ENCODE measurements at places on chromosomes 1 and 21.

DNA sequence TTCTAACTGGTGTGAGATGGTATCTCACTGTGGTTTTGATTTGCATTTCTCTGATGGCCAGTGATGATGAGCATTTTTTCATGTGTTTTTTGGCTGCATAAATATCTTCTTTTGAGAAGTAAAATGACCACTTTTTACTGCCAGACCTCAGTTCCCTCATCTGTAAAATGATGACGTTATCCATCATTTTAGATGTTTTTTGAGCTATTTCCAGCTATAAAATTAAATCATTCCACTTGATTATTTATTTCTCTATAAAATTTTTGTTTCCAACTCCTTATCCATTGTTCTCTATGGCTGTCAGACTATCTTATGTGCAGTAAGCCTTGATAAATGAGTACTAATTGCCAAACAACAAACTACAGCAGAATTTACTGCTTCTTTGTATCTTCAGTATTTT lies 33.2 kb downstream of the RGS5 start:
- no peak for DNase-seq

- DNase-seq = no peak
Observed at GRCh38 chr21:26118938-26119540, 51.5 kb downstream of the APP start.

- peak; percentile 95 for DNase-seq
Observed at GRCh38 chr1:16625497-16626408, 12.4 kb upstream of the NBPF1 start.

DNA sequence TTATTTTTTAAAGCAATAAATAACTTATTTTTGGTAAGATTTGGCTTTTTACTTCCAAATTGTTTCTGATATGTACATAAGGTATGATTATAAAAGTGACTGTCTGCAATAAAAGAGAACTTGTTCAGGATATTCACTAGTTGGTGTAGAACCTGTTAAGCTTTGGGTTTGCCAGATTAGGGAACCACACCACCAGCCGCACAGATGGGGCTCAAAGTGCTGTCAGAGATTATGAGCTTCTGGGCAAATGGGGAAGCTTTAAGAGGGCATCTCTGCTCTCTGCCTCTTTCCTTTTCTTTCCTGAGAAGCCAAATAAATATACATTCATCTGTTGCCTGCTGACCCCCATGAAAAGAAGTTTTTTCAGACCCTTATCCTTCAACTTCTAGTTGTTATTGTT lies 25.4 kb downstream of the IVNS1ABP start:
- no peak for DNase-seq

DNA sequence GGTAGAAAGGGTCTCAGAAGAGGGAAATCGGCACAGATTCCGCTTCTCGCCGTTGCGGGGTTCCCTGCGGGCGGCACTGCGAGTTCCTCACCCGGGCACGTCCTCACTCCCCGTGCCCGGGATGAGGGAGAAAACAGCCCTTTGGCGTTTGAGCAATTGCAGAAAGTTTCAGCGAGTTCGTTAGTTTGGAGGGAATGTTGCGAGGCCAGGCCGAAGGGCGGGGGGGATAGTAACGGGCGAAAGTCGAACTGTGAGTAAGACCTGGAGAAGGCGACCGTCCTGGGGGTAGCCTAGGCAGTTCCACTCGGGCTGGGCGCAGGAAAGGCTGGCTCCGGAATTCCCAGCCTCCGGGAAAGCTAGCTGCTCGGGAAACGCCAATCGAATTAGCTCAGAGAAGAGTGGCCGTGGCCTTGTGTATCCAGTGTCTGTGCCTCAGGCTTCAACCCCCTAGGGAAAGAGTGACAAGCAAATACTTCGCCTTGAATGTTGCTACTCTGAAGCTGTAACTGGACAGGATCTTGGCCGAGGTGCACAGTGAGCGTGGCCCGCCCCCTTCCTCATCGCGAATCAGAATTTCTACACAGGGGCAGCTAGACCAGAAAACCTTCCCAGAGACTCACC lies 787 bp downstream of the PTGFR start:
- DNase-seq = no peak

DNA sequence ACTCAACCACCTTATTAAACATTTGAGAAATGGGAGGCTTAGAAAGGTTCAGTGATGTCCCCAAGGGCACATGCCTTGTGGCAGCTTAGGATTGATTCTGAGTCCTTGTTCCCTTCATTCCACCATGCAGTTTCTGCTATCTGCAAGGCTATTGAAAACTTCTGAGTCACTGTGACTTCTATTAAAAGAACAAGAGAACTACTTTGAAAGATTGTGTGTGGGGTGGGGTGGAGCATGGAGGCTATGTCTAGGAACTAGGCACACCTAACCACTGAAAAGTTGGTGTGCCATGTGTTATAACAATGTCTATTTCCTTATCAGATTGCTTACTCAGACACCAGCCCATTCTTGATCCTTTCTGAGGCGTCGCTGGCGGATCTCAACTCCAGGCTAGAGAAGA lies 10.8 kb downstream of the MTARC1 start:
- no peak for DNase-seq

DNA sequence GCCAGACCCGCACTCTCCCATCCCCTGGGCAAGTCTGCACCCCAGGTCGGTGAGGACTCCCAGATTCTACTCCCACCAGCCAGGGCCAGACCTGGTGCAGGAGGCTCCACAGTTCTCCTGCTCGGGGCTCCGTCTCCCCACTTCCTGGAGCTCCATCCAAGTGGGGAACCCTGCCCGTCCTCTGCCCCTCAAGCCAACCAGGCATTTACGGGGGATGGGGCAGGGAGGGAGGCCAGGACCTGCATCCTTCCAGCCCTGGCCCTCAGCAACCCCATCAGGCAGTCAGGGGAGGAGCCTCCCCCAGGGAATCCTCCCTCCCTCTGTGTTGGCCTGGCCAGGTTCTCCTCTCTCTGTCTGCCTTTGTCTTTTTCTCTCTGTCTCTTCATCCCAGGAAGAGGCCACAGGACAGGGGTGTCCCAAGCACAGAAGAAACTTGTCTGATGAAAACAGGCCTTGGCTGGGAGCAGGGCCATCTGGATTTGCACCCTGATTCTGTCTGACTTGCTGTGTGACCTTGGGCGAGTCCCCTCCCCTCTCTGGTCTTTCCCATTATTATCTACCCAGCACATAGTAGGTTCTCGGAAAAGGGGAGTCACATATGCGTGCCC lies 18.5 kb upstream of the EPHA2 start:
- no peak for DNase-seq

DNA sequence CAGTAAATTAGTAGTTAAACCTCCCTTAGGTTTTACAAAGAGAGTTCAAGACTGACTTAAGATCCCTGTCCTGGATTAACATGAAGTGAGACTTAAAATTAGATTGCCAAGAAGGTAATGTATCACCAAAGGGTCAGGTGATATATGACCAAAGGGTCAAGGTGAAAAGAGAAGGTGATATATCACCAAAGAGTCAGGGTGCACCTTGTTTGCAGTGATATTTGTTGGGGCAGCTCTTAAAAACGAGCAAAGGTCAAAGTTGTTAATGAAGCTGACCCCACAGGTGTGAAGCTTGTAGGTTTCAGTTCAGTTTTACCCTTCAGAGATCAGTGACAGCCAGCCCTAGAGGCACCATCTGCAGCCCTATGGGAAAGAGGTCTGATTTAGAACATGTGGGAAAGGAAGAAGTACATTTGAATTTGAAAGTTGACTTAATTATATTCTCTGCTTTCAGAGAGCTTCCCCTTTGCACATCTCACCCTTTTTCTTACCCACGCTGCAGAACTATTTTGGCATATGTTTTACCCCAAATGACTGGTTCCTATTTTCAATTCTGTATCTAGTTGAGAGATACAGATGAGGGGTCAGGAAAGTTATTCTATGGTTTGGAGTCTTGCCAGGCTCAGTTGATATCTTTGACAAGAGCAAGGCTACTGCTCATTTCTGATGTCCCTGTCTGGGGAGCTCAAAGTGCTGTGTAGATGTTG lies 170.8 kb downstream of the S1PR1 start:
- no peak for DNase-seq

GRCh38 chr21:33552093-33552998 lies 9.5 kb downstream of the SON start:
- no peak for DNase-seq

DNA sequence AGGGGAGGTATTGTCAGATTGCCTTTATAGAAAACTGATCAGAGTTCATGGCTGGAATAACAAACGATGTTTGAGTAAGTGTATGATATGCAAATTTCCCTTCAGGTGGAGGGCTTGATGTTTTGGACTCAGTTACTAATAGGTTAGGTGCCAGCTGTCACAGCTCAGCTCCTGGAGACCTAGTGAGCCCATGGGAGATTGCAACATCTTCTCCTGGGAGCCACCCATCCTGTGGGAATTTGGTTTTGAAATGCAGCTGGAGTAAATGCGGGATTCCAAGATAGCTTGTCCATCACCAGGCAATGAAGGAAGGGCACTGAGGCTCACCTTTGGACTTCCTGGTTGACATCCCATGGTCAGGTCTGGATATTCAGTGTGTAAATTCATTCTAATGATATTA lies 211.4 kb upstream of the NRIP1 start:
- no peak for DNase-seq

DNA sequence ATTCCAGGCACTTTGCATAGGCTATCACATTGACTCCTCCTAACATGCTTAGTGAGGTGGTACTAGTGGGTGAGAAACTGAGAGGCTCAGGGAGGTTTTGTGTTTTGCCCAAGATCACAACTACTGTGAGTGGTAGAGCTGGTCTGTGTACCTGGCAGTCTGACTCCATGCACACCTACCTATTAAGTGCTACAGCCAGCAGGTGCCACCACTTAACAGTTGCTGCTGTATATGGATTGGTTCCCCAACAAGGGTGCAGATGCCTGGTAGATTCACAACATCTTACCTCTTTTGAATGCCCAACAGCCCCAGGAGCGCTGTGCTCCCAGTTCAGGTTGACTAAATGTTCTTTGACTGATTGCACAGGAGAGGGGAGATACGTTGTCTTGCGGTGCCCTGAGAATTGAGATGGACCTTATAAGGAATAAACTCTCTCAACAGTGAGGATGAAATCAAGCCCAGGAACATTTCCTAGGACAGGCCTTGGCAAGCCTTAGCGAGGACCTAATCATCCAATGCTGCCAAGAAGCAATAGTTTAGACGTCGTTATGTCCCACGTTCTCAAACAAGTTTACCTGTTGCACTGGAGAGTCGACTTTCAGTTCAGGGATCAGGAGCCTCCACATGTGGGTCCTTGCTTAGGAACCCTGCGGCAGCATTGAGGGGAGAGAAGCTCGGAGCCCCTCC lies 78.9 kb upstream of the F3 start:
- DNase-seq = no peak

DNA sequence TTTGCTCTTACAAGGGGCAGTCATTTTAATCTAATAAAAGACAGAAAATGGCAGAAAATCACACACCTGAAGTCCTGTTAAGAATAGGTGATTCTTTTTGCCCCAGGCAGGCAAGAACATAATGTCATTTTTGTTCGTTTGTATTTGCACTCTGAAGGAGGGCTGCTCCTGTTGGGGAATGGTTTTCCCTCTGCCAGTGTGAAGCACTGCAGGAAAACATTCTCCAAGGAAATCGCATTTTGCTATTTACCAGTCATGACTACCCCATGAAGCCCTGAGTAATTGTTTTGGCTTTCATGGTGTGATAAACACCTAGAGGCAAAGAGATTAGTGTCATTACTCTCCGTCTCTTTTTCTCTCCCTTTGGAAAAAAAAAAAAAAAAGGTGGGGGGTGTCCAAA lies 345.5 kb downstream of the NTNG1 start:
- no peak for DNase-seq

DNA sequence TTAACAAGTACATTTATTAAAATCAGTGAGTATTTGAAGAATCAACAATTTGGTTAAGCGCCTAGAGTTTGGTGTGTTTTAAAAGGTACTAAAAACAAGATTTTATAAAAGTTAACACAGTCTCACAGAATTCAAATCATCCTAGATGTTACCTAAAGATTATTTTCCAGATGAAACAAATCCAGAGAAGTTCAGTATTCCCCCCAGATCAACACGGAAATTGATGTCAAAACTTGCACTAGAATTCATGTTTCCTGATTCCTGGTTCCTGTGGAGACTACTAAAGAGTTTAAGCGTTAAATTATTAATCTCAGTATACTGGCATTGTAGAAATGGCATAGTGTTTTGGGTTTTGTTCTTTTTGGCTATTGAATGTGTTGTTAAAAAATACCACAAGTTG lies 1.4 kb downstream of the PTBP2 start:
- no peak for DNase-seq

- no peak for DNase-seq
Observed at GRCh38 chr1:228185641-228185965, 20.0 kb downstream of the IBA57 start.

- no peak for DNase-seq
Observed at GRCh38 chr21:45392573-45392971, 12.4 kb upstream of the COL18A1 start.

DNA sequence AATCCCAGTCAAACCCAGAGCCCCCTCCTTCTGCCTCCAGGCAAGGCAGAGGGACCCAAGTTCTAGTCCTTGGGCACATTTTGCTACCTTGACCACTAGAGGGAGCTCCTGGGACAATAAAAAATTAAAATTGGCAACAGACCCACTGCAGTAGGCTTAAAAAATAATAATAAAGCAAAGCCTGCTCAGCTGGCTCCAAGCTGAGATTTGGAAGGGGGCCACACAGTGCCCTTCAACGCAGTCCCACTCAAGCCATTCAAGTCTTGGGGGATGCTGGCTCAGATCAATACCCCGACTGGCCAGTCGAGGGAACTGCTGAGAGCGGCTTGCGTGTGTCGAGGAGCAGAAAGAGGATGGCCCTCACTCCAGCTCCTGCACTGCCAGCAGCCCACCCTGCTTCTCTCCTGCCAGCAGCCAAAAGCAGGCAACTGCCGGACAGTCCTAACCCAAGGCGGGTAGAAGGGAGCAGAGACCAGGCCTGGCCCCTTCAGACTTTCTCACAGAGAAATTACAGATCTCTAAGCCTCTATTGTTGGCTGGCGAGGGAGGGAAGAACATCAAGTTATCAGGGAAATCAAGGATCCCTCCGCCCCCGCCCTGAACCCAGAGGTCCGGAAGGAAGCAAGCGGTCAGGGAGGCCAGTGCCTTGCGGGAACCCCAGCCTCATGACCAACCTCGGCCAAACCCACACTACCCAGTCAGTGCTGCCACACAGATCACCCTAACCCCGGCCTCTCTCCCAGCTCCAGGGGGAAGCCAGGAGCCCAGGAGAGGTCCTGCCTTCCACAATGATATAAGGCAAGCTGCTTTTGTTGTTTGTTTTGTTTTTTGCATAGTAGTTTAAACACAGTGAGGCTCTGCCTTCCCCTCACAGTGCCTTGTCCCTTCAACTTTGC lies 4.9 kb upstream of the ALDH4A1 start:
- DNase-seq = no peak

GRCh38 chr1:103854279-103854678 lies 104.6 kb downstream of the AMY1C start:
- no peak for DNase-seq

Data from vagina (tissue), 2 donors.